Effector CD8-positive, alpha-beta T cell (primary cell): ENCODE measurements at places on chromosomes 11 and 22.

GRCh38 chr11:64040684-64041322, 5.1 kb downstream of the FLRT1 start:
- DNase-seq: no peak

DNA sequence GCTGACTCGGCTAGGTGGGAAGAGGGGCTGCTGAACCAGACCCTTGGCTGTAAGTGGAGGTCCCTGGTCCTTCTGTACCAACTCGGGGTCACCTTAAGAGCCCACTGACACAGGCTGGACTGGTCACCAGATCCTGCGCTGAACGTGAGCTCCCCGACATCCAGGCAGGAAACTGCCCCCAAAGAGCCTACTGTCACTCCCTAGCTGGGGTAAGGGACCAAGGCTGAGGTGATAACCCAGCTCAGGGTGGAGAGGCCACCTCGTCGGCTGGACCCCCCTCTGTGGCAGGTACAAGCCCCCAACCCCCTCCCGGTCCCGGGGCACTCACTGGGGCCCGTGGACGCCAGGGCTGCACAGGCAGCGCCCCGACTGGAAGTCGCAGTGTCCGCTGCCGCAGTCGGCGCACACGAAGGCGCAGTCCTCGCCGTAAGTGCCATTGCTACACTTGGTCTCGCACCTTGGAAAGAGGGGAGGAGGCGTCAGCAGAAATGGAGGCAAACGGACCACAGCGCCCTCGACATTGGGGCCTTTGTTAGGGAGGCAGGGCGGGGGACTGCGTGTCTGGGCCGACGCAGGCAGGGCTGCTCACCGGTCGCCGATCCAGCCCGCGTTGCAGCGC, 7.4 kb downstream of the SCARF2 start:
- DNase-seq: no peak

DNA sequence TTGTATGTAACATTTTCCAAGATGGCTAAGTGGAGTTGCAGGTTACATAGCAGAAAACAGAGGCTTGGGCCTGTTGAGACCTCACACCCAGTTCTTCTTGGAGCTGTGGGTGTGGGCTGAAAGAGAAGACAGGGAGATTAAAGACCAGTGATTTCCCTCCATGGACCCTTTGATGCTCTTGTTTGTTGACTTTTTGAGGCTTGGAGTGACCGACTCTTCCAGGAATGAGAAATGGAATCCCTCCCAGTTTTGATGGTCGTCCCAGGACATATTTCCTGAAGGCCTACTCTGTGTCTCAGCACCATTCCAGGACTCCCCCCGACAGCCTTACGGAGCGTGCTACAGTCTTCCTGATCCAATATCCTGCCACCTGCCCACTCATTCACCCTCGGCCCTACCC, 96.9 kb downstream of the PTPRJ start:
- no peak for DNase-seq

DNA sequence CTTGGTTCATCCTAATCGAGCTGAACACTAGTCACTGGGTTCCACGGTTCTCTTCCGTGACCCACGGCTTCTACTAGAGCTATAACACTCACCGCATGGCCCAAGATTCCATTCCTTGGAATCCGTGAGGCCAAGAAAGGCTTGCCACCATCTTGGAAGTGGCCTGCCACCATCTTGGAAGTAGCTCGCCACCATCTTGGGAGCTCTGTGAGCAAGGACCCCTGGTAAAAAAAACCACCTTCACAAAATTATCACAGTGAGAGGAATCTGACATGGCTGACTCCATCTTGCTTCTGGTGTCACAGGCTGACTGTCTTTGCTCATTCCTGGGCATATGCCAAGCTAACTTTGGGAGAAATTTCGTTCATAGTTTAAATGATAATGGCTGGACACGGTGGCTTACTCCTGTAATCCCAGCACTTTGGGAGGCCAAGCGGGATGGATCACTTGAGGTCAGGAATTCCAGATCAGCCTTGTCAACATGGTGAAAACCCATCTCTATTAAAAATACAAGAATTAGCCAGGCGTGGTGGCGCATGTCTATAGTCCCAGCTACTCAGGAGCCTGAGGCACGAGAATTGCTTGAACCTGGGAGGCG, 18.9 kb upstream of the KCTD14 start:
- no peak for DNase-seq

DNA sequence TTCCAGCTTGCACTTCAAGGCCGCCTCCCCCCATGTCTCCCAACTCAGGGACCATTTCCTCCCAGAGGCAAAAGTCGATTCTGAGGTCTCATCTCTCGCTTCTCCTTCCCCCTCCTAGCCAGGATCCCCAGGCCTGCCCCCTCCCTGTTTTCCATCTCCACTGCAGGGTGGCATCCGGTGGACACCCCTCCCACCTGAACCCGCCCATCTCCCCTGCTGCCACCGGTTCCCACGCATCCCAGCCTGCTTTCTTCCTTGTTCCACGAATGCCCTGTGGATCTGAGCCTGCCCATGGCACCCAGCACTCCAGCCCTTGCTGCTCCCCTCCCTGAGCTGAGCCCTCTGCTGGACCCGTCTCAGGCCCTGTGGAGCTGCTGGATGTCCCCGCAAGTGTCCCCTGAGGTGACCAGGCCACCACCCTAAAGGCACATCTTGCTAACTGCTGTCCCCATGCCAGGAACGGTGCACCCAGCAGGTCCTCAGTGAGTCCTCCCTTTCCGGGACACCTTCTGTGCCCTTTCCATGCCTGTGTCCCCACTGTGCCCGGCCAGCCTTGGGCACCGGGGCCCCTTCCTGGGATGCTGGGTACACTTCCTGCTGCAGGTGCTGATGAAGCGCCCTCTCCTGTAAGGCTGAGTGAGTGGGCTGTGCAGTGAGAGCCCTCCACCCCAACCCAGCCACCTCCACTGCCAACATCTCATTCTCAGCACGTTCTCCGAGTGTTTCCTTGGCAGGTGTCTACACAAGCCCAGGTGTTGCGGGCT, 936 bp downstream of the IL17REL start:
- no peak for DNase-seq

DNA sequence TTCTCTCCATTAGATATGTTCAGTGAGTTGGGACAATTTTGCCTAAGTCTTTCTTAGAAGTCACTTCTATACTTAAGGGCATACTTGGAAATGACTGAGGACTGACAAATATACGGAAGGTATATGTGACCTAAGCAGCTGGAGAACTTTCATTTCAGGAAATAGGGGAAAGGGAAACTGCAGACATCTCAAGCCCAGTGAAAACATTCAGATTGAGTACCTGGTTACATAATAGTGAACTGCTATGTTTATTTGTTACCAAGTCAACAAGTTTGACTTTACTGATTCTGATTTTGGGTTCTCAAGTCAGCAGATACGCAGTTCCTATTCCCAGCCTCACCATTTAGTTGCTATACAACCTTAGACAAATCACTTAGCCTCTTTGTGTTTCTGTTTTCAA, 1173.9 kb downstream of the LRRC4C start:
- no peak for DNase-seq

GRCh38 chr11:113242767-113243397, 71.5 kb upstream of the TTC12 start:
- DNase-seq: no peak

DNA sequence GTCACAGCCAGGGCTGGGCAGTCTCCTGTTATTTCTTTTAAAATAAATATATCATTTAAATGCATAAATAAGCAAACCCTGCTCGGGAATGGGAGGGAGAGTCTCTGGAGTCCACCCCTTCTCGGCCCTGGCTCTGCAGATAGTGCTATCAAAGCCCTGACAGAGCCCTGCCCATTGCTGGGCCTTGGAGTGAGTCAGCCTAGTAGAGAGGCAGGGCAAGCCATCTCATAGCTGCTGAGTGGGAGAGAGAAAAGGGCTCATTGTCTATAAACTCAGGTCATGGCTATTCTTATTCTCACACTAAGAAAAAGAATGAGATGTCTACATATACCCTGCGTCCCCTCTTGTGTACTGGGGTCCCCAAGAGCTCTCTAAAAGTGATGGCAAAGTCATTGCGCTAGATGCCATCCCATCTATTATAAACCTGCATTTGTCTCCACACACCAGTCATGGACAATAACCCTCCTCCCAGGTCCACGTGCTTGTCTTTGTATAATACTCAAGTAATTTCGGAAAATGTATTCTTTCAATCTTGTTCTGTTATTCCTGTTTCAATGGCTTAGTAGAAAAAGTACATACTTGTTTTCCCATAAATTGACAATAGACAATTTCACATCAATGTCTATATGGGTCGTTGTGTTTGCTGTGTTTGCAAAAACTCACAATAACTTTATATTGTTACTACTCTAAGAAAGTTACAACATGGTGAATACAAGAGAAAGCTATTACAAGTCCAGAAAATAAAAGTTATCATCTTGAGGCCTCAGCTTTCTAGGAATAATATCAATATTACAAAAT, 13.4 kb downstream of the OR51B4 start:
- no peak for DNase-seq

DNA sequence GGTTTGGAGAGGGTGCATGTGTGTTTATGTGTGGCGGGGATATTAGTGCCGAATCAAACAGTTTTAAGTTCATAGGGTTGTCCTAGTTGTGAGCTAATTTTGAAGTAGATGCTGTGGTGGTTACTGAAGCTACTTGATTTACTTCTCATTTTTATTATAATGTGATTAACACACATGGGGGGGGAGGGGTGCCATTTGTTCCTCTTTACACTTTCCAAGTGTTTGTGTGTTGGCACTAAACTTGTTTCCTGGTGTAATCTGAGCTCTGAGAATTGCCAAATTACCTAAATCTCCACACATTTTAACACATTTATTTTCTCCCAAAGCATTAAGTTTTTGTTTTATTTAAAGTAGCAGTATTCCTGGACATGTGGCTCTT, 60.1 kb downstream of the ZNRF3 start:
- DNase-seq: no peak

GRCh38 chr11:575313-575995, 816 bp upstream of the PHRF1 start:
- peak; percentile 94 for DNase-seq

DNA sequence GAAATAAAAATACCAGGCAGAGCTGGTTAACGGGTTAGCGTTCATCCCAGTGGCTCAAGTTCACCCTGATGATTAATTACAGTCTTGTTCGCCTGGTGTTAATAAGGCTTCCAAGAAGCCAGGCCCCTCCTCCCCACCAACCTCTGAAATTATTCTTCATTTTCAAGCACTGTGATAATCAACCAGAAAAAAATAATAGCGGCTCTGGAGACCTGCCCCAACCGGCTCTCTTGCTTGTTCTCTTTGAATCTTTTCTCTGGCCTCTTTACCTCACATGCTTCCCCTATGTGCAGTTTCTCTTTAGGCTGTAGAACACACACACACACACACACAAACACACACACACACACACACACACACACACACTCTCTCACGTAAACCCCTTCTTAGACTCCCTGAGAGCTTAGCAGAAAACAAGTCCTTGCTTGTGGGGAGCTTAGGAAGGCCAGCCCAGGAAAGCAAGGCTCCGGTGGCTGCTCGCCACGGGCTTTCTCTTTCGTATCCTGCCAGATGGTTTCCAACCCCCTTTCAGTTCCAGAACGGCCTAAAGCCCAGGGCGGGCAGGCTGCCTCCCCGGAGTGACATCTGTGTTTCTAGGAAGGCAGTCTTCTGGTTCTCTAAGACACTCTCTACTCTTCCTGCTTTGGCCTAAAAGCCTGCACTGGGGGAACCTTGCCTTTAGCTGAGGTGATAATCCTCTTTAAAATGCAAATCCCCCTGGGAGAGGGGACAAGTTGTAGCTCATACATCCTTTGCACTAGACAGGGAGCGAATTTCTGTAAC, 106.4 kb upstream of the SESN3 start:
- DNase-seq: no peak
